Activated CD4-positive, alpha-beta T cell treated with anti-CD3 and anti-CD28 coated beads for 36 hours (primary cell): ENCODE measurements at places on chromosomes 12 and 14. TPM values are rescaled to one million over a fixed set of nuclear protein-coding genes. Genes with fewer than 3 reads are reported as not detected.

GRCh38 chr14:68628605-68629310 is 164.1 kb downstream of the ZFP36L1 start:
- DNase-seq, result peak; percentile 45

TMEM233 gene
- not detected for total RNA-seq

DNA sequence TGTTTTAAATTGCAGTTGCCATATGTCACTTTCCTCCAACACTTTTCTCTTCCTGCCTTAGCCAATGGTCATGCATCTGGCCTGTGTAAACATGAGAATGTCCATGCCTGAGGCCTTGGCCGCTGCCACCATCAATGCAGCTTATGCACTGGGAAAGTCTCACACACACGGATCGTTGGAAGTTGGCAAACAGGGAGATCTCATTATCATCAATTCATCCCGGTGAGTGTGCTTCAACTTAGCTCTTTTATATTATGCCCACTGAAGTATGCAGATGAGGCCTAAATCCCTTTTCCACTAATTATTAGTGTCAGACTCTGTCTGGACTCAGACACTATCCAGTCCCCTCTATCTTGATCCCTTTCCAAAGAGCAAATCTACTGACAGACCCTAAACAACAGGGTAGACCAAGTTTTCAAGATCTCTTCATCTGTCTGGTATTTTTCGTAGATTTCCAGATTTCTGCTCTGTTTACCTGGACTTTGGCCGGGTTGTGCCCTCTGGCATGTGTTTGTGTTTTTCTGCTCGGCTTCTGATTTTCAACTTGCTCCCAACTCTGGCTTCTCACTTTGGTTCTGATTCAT is 23.2 kb downstream of the AMDHD1 start:
- no peak for DNase-seq

EXOC3L4 gene
- not detected for total RNA-seq

- DNase-seq, result peak; percentile 79
These were observed 43.9 kb upstream of the FBRSL1 start for GRCh38 chr12:132445884-132446632.

ZBTB42 gene
- total RNA-seq, result 1.5 TPM

GRCh38 chr12:51848841-51849735 is 570 bp upstream of the FIGNL2 start:
- no peak for DNase-seq

DNA sequence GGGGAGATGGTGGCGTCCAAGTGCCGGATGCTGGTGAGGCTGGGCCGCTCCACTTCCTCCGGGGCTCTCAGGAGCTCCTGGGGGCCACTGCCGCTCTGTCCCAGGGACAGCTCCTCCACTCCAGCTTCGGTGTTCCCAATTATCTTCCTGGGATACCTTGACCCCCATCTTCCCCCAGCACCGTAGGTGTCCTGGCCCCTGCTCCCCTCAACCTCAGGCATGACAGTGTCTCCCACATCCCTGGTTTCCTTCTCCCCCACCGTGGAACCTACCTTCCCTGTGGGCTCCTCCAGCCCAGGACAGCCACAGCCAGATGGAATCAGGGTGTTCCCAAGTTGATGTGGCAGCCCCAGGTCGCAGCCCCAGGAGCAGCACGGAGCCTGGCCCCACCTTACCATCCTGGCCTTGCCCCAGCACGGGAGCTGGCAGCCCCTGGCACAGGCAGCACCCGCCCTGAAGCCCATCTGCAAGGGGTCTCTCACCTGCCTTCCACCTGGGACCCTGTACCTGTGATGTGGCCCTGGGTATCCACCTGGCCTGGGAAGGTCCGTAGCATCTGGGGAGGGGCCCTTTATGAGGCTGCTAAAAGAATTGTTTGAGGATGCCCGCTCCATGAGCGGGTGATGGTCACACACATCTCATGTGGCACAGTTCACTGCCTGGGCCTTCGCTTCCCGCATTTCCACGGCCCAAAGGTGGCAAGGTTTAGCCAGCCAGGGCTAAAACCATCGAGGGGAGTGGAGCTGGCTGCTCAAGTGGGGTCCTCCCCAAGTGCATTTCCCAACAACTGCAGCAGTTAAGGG is 4.1 kb downstream of the TMEM121 start:
- DNase-seq, result no peak

PAPOLA gene
- 205 TPM for total RNA-seq

DNA sequence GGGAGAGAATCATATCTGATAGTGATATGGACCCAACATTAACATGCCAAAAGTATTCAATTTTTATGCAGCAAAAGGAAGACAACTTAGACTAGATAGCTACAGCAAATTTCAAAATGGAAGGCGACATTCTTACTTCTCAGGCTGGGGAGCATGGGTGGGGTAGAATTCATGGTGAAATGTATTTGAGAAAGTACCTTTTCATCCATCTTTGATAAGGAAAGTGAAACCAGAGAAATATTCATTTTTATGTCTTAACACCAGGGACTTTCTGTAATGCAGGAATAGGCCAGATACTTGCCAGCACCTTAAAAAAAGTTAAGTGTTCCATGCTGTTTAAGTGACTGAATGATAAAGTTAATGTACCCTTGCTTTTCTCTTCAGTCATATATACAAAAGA is 13.4 kb downstream of the BTG1 start:
- no peak for DNase-seq

- no peak for DNase-seq
These were observed 67.0 kb upstream of the CSRP2 start for GRCh38 chr12:76945867-76946266.

DNA sequence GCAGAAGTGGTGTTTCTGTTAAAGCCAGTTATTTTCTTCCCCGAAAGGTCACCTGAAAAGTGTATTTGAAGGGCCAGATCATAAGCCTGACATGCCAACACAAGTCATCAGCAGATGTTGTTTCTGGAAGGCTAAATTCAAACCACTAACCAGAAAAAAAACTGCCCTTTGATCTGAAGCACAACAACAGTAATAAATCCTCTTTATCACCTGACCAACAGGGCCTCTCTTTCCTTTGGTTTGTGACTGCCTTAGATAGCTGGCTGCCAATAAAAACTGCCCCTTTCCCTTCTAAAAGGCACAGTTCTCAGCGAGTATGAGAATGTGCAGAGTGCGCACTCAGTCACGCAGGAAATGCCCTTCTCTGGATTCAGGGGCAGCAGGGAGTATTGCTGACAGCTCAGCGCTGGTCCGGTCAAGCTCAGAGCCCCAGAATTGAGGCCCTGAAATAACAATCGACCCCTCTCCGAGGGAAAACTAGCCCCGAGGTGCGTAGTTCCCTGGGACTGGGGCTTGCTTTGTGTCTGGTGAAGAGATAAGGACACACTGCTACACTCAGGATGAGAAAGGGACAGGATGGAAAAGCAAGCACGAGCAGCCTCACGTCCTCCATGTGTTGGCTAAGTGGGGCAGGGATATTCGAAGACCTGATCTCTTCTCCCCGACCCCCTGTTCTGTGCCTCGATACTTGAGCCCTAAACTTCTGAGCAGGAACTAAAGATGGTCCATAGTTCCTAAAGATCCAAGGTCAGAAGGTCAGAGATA is 184.2 kb upstream of the GZMB start:
- no peak for DNase-seq

GRCh38 chr14:89641495-89642175 is 224.6 kb upstream of the FOXN3 start:
- DNase-seq, result peak; percentile 45

DNA sequence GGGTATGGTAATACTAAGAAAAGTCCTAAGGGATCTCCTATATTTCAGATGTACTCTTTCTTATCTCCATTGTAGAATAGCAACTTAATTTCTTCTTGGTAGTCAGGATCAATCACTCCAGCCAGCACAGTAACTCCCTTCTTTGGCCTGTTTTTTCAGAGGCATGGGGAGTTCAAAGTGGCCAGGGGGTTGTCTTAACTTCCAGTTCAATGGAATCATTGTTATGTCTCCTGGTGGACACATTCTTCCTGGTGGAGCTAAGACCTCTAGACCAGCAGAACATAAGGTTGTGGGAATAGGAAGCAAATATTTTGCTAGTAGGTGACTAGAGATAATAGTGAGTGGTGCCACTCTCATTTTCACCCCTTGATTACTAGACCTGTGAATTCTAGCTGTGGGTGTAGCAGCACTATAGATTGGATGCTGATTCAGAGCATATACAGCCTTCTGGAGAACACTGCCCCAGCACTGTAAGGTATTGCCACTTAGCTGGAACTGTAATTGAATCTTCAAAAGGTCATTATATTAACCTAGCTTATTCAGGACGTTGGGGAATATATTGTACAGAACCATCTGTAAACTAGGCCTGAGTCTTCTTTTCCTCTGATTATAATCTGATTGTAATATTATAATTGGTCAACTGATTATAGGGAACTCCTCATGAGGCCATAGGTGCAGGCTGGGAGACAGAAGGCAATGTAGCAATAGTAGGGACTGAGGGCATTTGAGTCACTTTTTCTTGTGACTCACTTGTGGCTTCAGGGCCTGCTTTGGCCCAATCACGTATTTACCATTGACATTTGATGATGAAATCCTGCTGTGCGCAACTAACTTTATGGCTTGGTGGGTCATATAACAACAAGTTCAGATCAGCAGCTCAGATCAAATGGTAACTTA is 60.2 kb upstream of the ATP2B1 start:
- DNase-seq, result peak; percentile 42

DNA sequence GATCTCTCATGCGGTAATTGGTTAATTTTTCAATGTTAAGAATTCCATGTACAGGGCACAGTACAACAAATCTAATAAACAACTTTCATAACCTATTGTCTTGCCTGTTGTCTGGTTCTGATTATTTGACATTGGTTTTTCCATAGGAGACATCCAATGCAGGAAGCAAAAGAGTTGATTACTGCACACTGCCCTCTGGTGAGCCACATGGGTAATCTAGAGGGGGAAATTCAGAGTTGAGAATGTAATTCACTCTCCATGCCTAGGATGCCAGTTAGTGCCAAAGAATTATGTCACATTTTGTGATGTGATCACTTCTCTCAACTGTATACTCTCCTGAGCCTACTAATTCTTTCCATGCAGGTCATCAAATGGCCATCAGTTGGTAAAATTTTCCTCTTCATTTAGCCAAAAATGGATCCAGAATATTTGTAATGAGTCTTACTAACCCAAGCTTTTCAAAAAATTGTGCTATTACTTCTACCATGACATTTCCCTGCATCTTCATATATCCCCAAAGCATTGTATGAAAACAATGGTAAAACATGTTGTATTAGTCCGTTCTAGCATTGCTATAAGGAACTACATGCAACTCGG is 17.7 kb upstream of the CCDC91 start:
- DNase-seq, result no peak

GRCh38 chr12:96335270-96335669 is 65.0 kb downstream of the CDK17 start:
- peak; percentile 26 for DNase-seq

LARP4 gene
- total RNA-seq, result 66.3 TPM

GRCh38 chr14:73751157-73751691 is 37.0 kb upstream of the PNMA1 start:
- DNase-seq, result no peak

DNA sequence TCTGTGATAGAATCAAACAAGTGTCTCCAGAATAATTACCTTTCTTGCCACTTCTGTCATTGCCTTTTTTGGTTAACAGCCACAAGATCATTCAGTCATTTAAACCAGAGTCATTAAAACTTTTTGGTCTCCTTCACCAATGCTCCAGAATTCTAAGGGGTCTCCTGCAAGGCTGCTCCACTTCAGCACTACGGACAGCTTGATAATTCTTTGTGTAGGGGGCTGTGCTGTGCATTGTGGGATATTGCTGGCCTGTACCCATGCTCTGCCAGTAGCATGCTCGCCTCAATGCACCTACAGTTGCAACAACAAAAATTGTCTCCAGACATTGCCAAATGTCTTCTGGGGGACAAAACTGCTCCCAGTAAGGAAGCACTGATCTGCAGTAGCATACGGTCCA is 7.3 kb downstream of the ADAMTS20 start:
- no peak for DNase-seq

GRCh38 chr12:41287500-41288141 is 99.5 kb downstream of the PDZRN4 start:
- no peak for DNase-seq

KERA gene
- not detected for total RNA-seq

GRCh38 chr14:41302776-41303175 is 303.9 kb upstream of the LRFN5 start:
- no peak for DNase-seq

DNA sequence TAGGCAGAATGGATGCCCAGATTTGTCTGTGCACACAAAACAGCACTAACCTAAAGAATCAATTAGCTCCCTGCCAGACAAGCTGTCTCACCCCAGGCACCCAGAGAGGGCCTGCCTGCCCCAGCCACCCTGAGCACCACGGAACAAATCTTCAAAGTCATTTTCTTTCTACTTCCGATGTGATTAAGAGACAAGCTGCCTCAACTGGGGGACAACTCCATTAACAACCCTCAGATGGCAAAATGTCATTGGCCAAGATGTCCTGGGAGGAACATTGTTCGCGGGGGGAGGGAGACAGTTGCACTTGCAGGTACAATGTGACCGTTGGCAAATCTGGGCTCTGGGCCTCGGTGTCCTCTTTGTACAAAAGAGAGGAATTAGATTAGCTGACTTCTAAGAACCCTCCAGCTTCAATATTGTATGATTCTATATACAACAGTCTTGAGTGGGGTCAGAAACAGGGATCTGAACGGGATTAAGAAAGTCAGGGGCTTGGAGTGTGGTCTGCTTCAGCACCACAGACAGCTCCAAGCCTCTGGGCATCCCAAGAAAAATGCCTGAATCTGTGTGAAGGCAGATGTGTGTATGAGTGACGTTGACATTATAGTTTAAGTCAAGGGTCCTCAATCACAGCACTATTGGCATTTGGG is 42.8 kb upstream of the CMKLR1 start:
- peak; percentile 8 for DNase-seq

- no peak for DNase-seq
These were observed 13.9 kb downstream of the FBXO34 start for GRCh38 chr14:55285048-55285652.

- no peak for DNase-seq
These were observed 49.8 kb downstream of the NTS start for GRCh38 chr12:85923767-85924331.

DNA sequence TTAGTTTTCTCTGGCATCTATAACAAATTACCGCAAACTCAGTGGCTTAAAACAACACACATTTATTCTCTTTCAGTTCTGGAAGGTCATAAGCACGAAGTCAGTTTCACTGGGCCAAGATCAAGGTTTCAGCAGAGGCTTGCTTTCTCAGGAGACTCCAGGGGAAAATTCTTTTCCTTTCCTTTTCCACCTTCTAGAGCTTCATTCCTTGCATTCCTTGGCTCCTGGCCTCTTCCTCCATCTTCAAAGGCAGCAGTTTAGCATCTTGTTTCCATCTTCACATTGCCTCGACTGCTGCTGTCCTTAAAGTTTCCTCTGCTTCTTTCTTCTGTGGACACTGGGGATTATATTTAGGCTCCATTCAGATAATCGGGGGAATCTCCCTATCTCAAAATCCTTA is 106.1 kb downstream of the PDE3A start:
- DNase-seq, result no peak

GRCh38 chr14:23062002-23062401 is 4.7 kb upstream of the CDH24 start:
- DNase-seq, result no peak

GRCh38 chr12:117967512-117967911 is 1.3 kb downstream of the KSR2 start:
- DNase-seq, result no peak
